Head of caudate nucleus (tissue), 42 donors: ENCODE measurements at places on chromosomes 16 and 17.

DNA sequence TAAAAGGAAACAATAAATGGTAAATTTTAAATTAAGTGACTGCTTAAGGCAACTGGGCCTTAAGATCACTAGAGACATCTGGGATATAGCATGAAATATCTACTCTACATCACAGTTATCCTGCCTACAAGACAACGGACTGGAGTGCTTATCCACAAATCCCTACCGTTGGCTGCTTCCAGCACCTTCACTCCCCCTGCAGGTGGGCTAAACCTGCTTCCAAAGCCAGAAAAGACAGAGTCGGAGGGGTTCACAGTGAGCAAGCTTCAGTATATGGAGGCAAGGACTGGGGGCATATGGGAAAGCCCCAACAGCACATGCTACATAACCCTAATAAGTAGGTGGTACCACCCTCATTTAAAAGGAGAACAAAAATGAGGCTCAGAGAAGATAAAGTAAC, 45.3 kb downstream of the GRIN2A start:
- no peak for DNase-seq

DNA sequence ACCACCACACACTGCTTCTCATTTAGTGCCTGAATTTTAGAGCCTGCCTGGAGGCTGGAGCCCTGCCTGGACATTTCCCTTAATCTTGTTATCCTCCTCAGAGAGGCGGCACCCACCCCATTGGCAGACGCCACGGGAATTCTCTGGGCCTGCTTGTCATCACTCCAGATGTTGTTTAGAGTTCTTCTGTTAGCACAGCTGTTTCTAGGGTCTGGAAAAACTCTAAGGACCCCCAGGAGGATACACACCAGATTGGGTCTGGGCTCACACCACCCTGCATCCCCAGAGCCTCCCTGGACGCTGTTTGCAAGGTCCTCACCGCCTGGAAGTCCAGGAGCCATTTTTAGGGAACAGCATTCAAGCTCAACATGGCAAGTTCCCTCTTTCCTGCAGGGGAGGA, 565 bp upstream of the XAF1 start:
- no peak for DNase-seq

- no peak for DNase-seq
Measured at GRCh38 chr17:49567104-49567521, 8.6 kb upstream of the NXPH3 start.

GRCh38 chr17:81207610-81208581, 14.9 kb downstream of the CEP131 start:
- no peak for DNase-seq

GRCh38 chr16:57852189-57852588, 49.9 kb upstream of the KIFC3 start:
- DNase-seq = no peak

DNA sequence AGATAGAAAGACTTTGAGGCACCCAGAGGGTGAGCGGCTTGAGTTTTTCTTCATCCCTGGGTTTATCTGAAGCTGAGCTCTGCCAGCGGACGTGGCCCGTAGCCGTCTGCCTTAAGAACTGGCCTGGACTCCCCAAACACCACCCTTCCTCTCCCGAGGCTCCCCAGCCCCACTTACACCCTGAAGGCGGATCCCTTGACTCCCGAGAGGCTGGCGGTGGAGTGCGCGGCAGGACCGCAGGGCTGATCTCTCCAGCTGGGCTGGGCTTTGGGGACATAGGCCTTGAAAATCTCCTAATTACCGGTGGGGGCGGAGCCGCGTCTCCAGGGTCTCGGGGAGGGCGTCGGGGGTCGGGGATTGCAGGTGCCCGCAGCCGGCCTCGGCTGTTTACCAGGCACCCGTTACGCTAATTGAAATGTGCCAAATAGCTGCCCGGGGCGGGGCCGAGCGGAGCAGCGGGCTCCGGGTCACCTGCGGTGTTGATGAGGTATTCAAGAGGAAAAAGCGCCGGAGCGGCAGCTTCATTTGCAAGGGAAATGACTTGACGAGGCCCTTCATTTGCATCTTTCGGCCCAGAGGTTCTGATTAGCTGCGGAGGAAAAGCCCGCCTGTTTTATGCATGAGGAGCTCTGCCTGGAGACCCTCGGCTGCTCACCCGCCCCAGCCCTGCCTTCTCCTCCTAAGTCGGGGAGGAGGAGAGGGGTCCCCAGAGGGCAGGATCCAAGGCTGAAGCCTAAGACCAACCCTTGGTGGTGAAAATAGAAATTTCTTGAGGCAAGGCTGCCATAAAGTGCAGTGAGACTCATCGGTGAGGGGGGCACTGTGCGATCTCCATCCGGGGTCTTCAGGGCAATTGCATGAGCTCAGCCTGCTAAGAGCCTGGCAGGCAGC, 100.7 kb downstream of the MGAT5B start:
- DNase-seq = no peak

GRCh38 chr16:23518435-23518891, 8.2 kb upstream of the GGA2 start:
- DNase-seq = no peak

GRCh38 chr17:42754782-42755181, 6.2 kb upstream of the RAMP2 start:
- no peak for DNase-seq

DNA sequence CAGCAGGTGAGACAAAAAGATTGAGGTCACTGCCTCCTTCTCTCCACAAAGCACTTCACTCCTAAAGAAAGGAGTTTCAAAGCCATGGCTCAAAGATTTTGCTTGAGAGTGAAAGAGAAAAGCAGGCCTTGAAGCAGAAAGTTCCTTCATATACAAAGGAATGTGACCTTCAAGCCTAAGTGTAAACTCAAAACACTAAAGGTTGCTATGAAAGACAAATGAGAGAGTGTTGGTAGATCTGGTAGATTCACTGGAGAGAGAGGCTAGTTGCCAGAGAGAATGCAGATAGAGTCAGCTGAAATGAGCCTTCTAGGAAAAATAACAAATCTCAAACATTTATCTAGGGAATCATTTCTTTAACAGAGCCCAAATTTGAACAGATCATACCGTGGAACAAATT, 305.2 kb downstream of the CDH8 start:
- DNase-seq = no peak

DNA sequence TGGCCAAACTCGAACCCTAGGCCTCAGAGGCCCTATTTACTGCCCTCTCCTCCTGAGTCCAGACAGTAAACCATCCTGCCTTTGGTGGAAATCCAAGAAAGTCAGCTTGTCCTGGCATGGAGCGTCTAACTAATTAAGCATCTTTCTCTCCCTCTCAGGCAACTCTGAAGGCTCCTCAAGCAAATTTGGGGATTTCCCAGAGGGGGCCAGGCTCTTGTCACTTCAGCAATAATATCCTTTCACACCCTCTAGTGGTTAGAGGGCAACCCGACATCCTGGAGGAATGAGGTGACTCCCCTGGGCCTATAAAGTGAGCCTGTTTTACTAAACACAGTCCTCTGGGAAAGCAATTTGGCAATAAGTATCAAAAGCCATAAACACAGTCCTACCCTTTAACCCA, 60.4 kb downstream of the NOG start:
- DNase-seq = no peak

DNA sequence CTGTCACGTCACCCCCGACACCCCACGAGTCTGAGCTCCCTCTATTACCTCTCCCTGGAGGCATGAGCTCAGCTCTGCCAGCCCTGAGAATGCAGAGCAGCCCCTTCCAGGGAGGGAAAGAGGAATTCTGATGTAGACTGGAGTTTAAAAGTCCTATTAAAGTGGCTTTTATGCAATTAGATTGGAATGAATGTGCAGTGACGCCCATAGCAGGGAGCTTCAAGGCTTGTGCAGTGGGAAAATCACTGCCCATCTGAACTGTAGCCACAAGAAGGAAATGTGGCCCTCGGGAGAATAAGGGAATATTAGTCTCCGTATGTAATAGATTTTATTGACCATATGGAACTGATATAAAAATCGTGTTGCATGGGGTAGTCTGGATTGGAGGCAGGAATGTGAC, 66.9 kb downstream of the ZNF423 start:
- DNase-seq = no peak

DNA sequence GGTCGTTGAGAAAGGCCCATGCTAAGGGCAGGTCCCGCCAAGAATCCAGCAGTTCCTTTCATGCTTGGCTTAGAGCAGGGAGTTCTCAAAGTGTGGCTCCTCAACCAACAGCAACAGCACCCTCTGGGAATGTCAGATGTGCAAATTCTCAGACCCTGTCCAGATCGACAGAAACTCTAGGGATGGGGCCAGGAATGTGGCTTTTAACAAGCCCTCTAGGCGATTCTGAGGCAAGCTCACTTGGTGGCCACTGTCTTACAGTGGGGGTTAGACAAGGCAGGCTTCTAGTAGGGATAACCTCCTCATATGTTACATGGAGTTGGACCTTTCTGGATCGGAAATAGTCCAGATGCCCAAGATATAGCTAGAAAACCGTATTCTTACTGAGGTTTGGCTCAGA, 144.8 kb downstream of the ZFHX3 start:
- DNase-seq = no peak

DNA sequence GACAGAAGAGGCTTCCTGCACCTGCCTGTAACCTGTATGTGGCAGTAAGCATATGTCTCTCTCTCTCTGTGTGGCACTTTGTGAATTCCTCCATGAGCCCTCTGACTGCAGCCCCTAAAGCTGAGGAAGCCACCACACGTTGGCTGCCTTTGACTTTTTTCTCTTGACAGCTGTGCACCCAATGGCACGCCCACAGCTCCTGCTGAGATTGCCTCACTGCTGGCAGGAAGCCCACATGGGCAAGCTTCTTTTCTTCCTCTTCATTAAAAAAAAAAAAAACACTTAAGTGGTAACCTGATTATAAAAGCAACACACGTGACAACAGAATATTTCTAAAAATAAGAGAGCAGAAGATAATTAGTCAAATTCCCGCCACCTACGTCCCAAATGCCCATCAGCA, 34.0 kb upstream of the PIRT start:
- peak; percentile 44 for DNase-seq

DNA sequence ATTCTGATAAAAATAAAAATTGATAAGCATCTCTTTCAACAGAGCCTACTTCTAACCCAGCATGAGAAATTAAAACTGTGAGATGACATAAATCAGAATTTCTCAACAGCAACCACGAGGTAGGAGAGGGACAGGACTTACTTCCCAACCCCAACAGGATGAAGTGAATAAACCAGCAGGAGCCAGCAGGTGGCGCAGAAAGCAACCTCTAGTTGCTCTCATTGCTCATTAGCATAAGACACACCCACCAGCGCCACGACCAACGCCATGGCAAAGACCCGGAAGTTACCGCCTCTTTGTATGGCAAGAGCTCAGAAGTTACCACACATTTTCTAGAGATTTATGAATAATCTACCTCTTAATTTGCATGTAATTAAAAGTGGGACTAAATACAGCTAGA, 189.4 kb upstream of the CDH8 start:
- peak; percentile 60 for DNase-seq

- DNase-seq = no peak
Measured at GRCh38 chr16:64236316-64236715, 885.5 kb downstream of the CDH11 start.

DNA sequence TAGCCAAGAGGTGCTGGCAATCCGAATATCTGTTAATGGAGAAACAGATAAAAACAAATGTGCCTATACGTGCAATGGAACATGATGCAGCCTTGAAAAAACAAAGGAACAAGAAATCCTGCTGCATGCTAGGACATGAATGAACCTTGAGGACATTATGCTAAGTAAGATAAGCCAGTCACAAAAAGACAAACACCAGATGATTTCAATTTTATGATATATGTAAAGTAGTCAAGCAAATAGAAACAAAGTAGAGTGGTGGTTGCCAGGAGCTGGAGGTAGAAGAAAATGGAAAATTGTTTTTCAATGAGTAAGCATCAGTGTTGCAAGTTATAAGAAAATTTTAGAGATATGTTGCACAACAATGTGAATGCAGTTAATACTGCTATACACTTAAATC, 409.7 kb upstream of the CDH8 start:
- DNase-seq = no peak

GRCh38 chr17:27512031-27512430, 55.8 kb downstream of the KSR1 start:
- no peak for DNase-seq

- no peak for DNase-seq
Measured at GRCh38 chr17:35705230-35705629, 26.2 kb upstream of the RASL10B start.

GRCh38 chr16:10972108-10972818, 27.9 kb downstream of the CLEC16A start:
- DNase-seq = no peak

- peak; percentile 76 for DNase-seq
Measured at GRCh38 chr17:19460700-19461099, 49.7 kb downstream of the RNF112 start.

DNA sequence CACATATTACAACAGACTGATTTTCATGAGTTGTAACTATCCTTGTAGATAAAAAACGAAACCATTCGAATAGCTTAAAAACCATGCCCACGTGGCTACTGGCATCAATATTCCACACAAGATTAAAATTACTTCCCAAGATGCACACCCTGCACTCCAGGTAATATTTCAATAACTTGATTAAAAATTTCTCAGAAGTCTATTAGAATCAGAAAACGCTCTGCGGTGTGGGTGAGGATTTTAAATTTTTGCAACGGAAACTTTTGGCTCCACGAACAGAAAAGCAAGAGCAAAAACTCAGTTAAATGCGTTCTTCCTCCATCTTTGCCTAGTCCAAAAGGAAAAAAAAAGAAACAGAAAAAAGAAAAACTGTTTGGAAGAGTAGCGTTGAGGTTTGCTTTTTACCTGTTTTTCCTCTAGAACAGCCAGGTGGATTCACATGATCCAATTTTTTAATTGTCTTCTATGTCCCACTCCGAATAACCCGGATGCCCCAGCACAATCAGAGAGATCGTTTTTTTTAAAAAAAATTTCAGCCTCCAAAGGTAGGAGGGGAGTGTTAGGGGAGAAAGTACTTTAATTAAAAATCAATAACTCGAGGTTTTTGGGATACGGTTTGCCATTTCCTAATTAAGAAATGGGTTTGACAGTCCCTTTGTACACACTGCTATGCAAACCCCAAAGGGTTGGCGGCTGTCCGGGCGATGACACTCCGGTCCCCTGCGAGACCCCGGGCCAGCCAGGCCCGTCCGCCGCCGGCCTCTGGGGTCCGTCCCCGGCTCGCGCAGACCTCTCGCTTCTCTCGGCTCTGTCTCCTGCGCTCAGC, 708 bp upstream of the NFAT5 start:
- DNase-seq = no peak

- DNase-seq = no peak
Measured at GRCh38 chr16:29126057-29126494, 141.2 kb downstream of the LAT start.

DNA sequence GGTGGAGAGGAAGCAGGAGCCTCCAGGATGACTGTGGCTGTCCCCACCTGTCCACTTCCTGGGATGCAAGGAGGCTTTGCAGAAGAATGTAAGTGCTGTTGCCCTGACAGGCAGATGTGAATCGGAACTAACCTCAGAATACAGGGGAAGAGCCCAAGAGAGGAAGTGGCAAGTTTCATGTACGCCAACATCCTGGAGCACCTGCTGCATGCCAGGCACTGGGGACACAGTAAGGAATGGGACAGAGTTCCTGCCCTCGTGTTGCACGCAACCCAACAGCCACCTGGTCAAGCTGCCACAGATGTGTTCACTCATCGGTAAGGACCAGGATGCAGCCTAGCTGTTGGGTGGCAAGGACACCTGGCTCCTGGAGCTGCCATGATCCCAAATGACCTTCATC, 98.6 kb upstream of the RPL38 start:
- no peak for DNase-seq

- DNase-seq = peak; percentile 15
Measured at GRCh38 chr16:47057630-47057993, 84.1 kb upstream of the DNAJA2 start.
